ENCODE measurements at places on chromosomes 1 and 21.

DNA sequence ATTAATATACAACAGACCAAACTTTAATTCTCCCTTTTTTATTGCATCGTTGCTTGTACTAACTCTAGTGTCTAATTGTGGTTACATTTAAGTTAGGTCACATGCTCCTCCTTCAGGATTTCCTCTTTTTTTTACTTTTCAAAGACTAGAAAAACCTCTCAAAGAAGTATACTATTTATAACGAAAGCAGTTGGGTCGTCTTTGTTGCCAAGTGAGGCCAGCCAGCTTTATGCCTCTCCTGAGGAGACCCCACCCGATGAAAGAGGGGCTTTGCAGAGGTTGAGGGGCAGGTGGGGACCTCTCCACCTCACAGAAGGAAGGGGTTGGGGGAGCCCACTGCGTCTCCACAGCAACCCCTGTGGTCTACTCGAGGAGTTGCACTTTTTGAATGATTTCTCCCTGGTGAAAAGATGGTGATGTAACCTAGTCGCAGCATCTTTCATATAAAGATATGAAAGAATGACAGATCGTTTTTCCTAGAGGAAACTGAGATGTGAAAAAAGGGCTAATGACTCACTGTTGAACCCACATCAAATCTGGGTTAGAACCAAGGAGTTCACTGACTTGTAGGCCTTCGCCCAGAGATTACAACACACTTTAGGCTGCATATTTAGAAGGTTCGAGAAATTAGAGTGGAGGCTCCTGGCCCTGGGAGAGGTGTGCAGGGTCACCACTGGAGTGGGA, 6.4 kb downstream of the TGFB2 start:
- DNase-seq: peak; percentile 45

- DNase-seq: no peak
These were observed 929 bp upstream of the TRIM45 start for GRCh38 chr1:117122330-117123025.

- no peak for DNase-seq
These were observed 7.7 kb upstream of the SF3A3 start for GRCh38 chr1:37997256-37998088.

- DNase-seq: no peak
These were observed 716 bp downstream of the CTBS start for GRCh38 chr1:84573481-84573966.

Data from AG08396 (cell line).